ENCODE measurements at places on chromosomes 11 and 22.

DNA sequence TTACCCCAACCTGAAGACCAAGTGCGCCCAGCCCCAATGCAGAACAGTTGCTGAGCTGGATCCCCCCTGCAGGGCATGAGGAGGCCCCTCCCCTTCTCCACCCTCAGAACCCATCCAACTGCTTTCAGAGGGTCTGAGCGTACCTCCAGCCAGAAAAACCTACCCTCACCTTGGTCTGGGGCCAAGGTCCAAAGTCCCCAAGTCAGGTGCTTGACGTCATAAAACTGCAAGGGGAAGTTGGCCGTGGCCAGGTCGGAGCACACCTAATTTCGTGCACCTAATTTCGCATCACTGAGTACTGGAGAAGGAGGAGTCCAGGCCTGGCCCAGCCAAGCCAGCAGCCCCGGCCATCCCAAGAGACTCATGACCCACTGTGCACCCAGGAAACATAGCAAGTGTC lies 289.8 kb downstream of the CTTN start:
- no peak for DNase-seq

GRCh38 chr11:14916403-14916802 lies 24.4 kb upstream of the CYP2R1 start:
- no peak for DNase-seq

- no peak for DNase-seq
Observed at GRCh38 chr11:34124885-34125668, 19.6 kb downstream of the NAT10 start.

GRCh38 chr22:26979294-26979693 lies 321.9 kb downstream of the MIAT start:
- DNase-seq, result no peak

DNA sequence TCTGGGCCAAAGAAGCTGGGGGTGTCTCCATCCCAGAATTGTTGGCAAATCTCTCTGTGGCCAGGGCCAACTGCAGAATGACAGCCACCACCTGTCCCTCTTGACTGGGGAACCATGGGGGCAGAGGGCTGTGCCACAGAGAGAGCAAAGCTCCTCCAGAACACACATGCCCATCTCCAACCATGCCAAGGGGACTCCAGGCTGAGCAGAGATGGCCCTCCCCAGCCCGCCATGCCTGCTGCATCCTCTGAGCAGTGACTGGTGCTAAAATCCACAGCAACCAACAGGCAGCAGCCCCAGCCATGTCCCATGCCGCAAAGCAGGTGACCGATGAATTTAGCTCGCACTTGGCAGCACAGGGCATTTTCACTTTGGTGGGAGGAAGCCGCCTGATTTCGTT lies 45.0 kb downstream of the LARGE1 start:
- DNase-seq, result no peak

DNA sequence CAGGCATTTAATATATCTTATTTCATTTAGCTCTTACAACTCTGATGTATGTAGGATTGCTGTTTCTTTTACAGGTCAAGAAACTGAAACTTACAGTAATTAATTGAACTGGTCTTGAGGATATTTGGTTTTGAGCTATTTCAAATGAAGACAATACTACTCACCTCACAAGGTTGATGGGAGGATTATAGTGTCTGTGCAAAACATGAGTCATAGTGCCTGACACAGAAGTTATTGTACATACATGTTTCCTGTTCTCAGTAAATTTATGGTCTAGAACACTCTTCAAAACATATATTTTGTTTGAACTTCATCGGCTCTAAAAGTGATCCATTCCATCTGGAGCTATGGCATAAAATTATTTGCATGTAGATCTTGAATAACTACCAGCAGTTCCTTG lies 61.9 kb downstream of the CECR2 start:
- DNase-seq, result no peak

DNA sequence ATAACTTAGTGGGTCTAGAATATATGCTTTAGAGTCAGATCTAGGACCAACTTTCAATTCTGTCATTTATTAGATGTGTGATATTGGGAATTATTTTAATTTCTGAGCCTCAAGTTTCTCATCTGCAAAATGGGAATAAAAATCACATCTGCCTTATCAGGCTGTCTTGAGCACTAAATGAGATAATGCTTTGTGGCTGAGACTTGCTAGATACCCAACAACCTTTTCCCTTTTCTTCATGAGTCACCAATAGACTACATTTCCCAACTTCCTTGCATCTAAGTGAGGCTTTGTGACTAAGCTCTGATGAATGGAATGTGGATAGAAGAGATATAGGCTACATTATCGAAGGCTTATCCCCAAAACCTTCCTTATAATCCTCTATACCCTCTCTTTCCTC lies 220.7 kb upstream of the SESN3 start:
- DNase-seq, result no peak

GRCh38 chr11:42870480-42870879 lies 441.3 kb upstream of the API5 start:
- no peak for DNase-seq

DNA sequence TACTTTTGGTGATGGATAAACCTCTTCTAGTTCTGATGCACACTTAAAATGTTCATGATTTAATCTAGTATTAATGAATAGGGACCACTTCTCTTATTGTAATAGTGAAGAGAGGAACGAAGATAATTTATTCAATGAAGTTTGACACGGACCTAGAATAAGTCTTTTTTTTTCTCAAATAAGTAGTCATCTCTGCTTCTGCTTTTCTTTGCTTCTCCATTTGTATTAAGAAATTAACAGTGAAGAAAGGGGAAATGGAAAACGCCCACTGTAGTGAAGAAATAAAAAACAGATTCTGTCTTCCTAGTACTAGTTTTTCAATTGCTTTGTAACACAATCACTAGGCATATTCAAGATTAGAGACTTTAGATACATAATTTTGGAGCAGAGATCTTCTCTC lies 73.0 kb downstream of the CD44 start:
- DNase-seq, result no peak

- no peak for DNase-seq
Observed at GRCh38 chr11:126140926-126141280, 70.5 kb downstream of the RPUSD4 start.

DNA sequence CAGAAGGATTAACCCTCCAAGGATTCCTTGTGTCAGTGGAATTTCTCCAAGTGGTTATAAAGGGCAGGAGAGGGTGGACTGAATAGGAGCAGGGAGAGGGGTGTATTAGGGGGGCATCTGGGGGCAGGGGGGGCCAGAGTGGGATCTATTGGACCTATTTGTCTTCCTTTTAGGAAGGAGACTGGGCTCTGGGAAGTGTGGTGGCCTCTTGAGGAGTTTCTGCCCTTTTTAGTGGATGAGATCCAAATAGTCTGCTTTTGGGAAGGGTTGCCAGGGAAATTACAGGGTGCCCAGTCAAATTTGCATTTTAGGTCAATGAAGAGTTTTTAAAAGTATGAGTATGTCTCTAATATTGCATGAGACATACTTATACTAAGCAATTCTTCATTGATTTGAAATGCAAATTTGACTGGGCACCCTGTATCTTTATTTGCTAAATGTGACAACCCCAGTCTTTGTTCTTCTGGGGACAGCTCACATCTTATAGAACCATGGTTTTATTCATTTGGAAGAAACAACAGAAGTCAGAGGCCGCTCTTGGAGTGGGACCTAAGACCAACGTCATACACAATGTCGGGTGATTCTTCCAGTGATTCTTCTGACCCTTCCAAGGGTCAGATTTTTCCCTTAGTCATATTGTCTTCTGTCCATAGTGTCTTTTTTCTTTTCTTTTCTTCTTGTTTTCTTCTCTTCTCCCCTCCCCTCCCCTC lies 429 bp upstream of the SLC22A6 start:
- DNase-seq, result no peak

GRCh38 chr22:30373331-30374325 lies 13.6 kb downstream of the RNF215 start:
- DNase-seq, result no peak

GRCh38 chr11:1490651-1491050 lies 4.1 kb upstream of the MOB2 start:
- no peak for DNase-seq

GRCh38 chr11:35932681-35933319 lies 11.1 kb upstream of the LDLRAD3 start:
- no peak for DNase-seq

DNA sequence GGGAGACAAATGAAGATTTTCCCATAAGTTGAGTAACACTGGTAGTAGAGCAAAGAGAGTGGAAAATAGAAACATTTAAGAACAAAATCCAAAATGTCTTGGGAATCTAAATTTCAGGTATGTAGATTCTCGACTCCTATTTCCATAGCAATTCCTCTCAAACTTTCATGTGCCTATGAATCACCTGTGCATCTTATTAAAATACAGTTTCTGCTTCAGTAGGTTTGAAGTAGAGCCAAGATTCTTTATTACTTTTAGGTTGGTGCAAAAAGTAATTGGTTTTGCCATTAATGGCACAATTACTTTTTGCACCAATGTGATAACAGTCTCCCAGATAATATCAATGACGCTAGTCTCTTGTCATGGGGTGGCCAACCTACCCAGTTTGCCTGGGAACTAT lies 115.3 kb upstream of the SLC5A12 start:
- no peak for DNase-seq

DNA sequence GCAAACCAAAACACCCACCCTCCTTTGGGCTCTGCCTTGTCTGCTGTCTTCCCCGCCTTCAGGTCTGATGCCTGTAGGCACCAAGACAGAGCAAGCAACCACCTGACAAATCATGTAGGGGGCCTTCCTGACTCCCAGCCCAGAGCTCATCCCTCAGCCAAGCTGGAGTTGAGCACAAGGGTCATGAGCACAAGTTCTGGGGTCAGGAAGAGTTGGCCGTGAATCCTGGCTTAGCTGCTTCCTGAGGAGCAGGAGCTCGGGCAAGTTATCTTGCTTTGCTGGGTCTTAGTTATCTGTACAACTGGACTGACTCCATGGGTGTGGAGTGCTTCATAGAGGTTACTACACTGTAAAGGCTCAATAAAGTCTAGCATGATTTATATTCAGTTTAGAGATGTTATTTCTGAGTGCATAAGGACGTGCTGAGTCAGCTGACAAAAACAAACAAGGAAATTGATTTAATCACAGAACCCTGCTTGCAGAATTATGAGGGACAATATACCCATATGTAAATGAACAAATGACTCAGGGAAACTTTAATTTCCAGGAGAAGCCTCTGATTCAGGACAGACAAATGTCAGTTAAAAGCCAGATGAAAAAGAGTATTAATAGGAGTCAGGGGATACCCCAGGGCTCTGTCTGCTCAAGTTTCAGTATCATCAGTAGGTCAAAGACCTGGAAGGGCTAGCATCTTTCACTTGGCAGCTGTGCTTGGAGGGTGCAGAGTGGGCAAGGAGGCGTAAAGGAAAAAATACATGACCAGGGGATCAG lies 15.0 kb upstream of the APOA1 start:
- no peak for DNase-seq

- DNase-seq, result no peak
Observed at GRCh38 chr22:27196606-27197005, 539.2 kb downstream of the MIAT start.

DNA sequence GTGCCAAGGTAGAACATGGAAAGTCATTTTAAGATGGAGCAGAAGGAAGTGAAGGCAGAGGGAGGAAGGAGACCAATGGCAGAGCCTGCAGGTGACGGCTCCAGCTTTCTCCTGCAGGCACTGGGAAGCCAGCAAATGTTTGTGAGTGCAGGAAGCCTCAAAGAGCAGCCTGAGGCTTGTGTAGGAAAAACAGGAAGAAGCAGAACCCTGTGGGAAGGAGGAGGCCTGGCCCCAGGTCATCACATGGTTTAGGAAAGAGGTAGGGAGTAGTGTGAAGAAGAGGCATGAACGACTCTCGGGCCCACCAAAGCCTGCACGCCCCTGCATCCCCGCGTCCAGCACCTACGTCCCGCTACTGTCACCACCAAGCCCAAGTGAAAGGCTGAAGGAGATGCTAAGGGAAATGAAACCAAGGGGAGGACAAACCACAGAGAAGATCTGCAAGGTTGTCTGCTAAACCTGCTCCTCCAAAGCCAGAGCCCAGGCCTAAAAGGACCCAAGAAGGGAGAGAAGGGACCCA lies 151.5 kb downstream of the CHST1 start:
- no peak for DNase-seq

- DNase-seq, result no peak
Observed at GRCh38 chr11:640021-640706, 3.1 kb downstream of the DRD4 start.

DNA sequence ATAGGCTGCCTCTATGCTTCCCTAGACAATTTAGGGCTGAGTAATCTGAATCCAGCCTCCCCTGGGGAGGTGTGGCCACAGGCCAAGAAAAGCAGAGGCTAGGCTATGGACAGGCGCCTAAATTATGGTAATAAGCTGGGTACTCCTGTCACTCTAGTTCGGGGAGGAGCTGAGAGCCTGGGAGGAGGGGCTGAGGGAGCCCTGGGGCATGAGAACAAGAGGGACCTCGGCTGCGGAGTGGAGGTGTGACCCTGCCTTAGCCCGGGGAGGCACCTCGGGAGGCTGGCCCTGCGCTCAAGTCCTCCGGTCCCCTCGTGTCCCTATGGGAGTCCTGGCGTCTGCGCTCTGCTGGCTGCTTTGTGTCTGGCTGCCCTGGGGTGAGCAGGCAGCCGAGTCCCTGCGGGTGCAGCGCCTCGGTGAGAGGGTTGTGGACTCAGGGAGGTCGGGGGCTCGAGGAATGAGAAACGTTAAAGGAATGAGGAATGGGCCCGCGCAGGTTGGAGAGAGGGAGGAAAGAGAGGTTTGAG lies at the start of gene OTOG:
Gene OTOG, plus strand, starts transcription at position 209 of the 527 bp plus-strand sequence. Its CDS starts 114 bp downstream, at position 323.
- no peak for DNase-seq

DNA sequence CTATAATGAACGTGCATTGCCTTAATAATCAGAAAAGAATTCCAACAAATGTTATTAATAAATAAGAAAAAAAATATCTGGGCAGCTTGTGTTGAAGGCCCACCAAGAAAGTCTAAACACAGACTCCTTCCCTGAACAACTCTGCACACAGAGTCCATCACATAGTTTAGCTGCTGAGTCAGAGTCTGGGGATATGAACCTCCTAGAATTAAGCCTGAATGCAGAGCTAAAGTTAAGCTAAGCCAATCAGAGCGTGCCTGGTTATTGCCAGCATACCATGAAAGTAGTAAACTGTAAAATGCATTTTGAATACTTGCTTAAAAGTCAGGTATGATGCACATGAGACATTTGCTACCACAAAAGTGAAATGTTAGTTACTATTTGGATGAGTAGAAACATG lies 25.6 kb upstream of the TENM4 start:
- no peak for DNase-seq

DNA sequence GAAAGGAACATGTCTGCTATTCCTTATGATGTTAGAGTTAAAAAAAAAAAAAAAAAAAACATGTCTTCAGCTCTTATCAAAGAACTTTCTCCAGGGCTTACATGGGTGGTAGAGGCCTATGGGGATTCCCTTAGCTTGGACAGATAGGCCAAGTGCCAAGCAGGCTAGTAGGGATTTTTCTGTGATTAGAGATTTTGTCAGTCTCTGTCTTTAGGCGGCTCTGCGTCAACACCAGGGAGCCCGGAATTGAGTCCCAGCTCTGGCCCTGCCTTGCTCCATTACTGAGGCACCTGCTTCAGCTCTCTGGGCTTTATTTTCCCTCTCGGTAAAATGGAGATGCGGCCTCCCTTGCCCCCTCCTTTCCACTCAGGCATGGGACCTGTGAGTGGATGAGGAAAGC lies 13.1 kb downstream of the CRY2 start:
- DNase-seq, result no peak
